NCI-H2107 (cell line): ENCODE measurements at places on chromosomes 4 and X.

- DNase-seq: no peak
These were observed 29.9 kb upstream of the GAB1 start for GRCh38 chr4:143306788-143307187.

DNA sequence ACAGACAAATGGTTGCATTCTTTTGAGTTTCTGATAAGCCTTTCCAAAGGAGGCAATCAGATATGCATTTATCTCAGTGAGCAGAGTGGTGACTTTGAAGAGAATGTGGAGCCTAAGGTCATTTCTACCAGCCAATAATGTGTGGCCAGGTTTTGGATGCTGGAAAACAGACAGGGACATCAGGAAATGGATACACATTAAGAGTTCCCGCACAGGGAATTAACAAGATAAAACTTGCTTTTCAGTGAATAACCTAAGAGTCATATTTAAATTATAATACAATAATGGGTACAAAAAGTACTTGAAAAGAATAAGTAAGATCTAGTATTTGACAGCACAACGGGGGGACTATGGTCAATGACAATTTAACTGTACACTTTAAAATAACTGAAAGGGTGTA, 492.3 kb upstream of the FAM241A start:
- DNase-seq: no peak

GRCh38 chr4:168502861-168503260, 6.0 kb downstream of the PALLD start:
- peak; percentile 8 for DNase-seq

GRCh38 chr4:146346276-146346675, 131.9 kb downstream of the REELD1 start:
- no peak for DNase-seq

DNA sequence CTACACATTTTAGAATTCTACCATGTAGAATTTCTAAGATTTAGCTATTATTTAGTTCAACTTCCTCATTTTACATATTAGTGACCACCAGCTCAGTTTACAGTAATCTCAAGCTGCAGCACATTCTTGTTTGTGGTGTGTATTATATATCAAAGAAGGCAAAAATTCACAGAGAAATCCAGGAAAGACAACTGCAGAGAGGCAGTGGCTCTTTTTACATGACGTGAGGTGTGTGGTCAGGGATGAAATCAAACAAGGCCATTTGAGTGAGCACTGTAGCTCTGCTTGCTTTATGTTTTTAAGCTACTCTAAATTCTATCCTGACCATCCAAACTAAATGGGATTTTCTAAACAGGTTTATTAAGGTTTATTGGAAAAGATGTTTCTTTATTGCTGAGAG, 71.1 kb downstream of the COL25A1 start:
- DNase-seq: no peak

DNA sequence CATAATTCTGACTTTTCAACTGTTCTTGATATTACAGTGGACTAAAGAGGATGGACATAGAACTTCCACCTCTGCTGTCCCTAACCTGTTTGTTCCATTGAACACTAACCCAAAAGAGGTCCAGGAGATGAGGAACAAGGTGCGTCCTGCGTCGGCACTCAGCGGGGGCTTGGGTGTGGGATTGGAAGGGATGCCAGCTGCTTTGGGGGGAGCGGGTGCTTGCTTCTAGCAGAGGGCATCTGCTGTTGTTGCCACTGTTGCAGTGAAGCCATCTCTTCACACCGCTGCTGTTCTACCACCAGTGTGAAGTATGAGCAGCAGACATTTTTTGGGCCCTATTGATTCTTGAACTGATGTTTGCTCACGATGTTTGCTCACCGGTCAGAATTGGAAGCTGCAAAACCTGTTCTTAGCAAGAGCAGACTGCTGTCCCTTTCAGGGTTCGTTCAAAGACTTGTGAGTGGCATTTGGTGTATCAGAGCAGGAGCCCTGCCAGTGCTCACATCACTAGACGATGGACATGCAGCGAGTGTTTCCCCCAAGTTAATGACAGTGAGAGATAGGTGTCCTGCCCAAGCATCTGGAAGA, 55.4 kb downstream of the NOP14 start:
- DNase-seq: no peak

DNA sequence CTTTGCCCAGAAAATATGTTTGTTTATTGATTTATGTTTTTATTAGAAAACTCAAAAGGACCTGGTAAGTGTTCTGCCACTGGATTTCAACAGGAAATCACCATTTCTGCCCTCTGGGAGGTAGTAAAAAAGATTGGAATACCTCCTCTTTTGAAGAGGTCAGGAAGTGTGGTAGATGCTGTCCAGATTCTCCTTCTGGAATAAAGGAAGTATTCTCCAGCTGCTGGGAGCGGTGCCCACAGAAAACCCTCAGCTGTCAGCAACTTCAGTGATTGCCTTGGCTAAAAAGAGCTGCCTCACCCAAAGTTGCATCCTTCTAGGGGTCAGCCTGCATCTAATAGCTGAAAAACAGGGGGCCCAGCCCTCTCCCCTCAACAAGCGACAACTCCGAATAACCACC, 13.8 kb upstream of the ZNF674 start:
- DNase-seq: no peak

DNA sequence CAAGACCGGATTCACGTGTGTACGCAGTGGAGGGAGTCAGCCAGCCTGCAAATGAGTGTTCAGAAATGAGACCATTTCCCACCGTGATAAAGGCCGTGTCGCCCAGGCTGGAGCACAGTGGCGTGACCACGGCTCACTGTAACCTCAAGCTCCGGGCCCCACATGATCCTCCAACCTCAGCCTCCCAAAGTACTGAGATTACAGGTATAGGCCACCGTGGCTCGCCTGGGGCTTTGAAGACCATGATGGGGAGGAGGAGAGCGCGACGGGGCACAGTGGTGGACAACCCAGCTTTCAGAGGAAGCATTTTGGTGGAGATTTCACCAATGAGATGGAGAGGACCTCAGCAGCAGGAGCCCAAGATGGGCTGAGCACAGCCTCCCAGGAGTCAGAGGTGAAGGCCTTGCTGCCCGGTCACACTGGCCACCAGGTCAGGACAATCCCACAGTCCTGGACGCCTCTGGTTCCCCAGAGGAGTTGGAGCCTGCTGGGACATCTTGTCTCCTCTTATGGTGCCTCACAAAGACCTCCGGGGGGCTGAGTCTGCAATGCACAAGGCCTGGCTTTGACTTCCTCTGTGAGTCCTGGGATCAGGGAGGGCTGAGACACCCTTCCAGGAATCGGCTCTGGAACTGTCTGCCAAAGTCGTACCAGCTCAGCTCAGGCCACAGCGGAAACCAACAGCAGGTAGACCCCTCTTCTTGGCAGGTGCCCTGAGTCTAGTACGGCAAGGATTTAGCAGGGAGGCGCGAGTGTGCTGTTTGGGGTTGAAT, 22.4 kb upstream of the MXD4 start:
- DNase-seq: no peak

DNA sequence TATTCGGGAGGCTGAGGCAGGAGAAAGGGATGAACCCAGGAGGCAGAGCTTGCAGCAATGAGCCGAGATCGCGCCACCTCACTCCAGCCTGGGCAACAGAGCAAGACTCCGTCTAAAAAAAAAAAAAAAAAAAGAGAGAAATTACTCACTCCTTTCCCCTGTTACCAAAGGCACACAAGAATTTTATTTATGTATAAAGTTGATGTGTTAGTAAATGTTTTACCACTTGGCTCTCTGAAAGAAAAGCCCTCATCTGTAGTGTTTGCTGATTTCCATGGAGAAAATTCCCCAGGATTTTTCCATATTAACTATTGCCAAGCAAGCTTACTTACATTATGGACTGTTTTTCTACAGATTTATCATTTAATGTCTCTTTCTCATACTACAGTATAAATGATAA, 142.1 kb upstream of the PABPC4L start:
- DNase-seq: no peak

DNA sequence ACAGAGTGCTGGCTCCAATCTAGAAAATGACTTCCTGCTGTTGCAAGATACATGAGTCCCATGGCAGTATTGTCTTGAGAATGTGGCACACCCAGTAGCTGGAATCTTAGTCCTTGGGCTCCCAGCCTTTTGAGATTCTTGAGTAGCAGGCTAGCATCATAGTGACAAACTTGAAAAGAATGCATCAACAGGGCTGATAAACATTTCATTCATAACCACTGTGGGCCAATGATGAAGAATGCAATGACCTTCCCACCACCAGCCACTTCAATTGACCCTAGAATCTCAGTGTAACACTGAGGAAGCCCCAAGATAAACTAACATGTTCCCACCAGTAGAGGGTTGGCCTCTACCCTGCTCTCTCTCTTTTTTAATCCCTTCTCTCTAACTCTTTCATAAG, 329.3 kb downstream of the GBA3 start:
- no peak for DNase-seq

DNA sequence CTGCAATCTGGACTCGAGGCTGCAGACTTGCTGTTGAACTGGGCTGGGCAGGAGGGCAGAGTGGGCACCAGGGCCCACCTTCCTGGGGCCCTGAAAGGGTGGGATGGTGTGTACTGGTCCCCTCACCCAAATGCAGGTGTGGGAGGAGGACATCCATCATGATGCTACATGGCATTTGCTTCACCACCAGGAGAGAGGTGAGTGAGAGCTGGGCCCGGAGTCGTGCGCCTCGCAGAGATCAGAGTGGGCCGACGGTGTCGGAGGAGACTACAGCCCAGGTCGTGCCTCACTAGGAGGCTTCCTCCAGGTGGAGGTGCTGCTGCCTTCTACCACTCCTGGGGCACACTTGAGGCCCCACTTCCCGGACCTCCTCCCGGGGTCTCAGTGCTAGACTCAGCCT, 50.3 kb downstream of the SCML1 start:
- no peak for DNase-seq

DNA sequence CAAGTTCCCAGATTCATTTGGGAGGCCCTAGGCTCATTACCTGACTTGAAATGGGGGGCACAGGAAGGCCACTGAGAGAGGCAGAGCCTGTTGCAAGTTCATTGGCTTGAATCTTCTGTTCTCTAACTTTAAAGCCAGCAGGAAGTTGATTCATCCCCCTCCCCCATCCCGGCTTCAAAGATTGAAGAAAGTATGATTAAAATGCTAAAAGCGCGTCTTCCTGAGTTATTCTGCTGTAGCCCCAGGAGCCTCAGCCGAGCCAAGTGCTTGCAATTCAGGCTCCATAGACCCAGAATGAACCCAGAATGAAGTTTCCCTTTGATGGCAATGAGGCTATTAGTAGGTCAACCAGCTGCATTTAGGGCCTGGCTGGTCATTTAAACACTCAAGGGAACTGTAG, 14.7 kb downstream of the CHST7 start:
- no peak for DNase-seq

DNA sequence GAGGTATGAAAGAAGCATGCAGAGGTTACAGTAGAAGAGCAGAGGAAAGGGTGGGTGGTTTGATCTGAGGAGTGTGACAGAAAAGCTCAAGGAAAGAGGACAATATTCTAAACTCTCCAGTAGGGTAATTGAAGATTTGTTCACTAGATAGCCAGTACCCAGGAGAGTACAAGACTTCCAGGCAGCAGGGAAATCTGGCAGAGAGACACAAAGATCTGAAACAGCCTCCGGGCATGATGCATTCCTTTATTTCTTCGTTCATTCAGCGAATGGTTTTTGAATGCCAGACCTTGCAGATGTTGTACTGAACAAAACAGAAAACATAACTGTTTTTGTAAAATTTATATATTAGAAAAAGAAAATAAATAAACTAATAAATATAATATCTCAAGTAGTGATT, 766.6 kb downstream of the FAT4 start:
- DNase-seq: no peak

DNA sequence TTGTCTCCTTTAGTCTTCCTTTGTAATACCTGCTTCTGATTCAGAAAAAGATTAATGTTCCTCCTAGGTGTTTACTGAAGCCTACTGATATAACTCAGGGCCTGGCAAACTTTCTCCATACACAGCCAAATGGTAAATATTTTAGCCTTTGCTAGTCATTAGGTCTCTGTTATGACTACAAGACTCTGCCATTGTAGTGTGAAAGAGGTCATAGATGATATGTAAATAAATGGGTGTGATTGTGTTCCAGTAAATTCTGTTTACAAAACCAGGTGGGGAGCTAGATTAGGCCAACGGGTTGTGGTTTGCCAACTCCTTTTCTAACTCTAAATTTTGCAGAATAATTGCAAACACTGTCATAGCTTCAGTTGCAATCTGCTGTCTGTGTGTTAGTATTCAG, 568.1 kb upstream of the GNPDA2 start:
- no peak for DNase-seq

DNA sequence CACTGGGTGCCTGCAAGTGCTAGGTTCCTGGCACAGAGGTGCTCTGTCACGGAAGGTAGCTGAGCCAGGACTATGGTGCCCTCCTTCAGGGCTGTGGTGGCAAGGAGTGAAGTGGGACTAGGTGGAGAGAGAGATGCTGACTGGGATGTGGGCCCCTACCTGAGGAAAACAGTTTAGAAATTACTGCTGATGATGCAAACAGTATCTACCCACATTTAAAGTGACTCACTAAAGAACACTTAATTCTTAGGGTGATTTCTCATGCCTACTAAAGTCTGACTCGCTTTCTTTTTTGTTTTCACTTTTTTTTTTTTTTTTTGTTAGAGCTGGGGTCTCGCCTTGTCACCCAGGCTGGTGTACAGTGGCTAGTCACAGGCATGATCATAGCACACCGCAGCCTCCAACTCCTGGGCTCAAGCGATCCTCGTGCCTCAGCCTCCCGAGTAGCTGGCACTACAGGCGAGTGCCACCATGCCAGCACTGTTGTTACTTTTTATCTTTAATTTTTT, 3.1 kb downstream of the ZNF185 start:
- DNase-seq: no peak

- no peak for DNase-seq
These were observed 11.3 kb downstream of the PNCK start for GRCh38 chrX:153662266-153662665.

- no peak for DNase-seq
These were observed 426.4 kb upstream of the RPS6KA3 start for GRCh38 chrX:20693078-20693477.

DNA sequence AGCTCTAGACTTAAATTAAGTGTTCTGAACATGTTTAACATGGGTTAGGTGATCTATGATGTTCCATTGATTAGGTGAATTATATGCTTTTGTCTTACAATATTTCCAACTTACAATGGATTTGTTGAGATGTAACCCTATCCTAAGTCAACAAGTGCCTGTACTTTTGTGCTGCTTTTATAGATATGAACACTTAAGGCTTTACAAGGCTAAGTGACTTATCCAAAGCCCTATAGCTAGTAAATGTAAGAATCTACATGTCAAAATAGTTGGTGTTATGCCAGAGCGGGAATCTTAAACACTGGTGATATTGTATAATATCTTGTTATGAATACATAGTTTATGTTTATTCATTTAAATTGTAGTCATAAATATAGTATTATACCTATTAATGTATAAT, 1629.1 kb upstream of the IGFBP7 start:
- no peak for DNase-seq

- DNase-seq: no peak
These were observed 50.3 kb downstream of the FTHL17 start for GRCh38 chrX:31021537-31021936.

DNA sequence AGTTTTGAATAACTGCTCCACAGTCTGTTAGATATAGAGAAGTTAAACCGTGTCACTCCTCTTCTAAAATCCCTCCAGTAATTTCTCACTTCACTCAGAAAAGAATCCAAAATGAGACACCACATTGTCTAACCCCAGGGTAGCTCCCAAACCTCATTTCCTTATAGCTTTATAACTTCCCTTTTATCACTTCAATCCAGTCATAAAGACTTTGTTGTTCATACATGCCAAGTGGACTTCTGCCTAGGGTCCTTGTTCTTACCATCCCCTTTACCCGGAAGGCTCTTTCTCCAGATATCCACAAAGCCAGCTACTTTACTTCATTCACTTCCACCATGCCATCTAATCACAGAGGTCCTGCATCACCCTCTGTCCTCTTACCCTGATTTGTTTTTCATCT, 156.2 kb downstream of the GABRB1 start:
- no peak for DNase-seq

GRCh38 chr4:41859087-41859486, 76.1 kb upstream of the TMEM33 start:
- DNase-seq: no peak
